Putamen (tissue), 1 donor: ENCODE measurements at places on chromosomes 2 and 18.

GRCh38 chr18:63882333-63883141, 5.0 kb upstream of the SERPINB2 start:
- DNase-seq = no peak

- DNase-seq = no peak
Observed at GRCh38 chr2:123207245-123207644, 817.8 kb upstream of the CNTNAP5 start.

GRCh38 chr2:147715807-147716206, 129.0 kb upstream of the ACVR2A start:
- no peak for DNase-seq

GRCh38 chr2:2550856-2551255, 219.8 kb upstream of the MYT1L start:
- DNase-seq = no peak

DNA sequence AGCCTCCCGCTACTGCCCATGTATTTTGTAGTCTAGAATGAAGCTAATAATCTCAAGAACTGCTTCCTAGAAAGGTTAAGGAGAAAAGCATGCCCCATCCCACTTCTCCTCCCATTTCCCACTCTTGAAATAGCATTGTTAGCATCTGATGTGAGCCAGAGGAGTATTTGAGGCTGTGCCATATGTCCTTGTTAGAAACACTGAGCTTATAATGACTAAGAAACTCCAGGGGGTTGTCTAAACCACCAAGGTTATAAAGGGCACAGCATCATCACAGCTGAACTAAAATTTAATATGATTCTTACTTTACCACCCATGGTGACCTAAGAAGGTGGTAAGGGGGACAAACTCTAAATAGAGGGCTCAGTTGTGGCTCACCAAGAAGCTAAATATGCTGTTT, 16.6 kb downstream of the TSPYL6 start:
- no peak for DNase-seq

GRCh38 chr2:182914852-182915251, 48.4 kb upstream of the FRZB start:
- DNase-seq = no peak

GRCh38 chr2:85984788-85985187, 96.0 kb upstream of the ST3GAL5 start:
- no peak for DNase-seq

DNA sequence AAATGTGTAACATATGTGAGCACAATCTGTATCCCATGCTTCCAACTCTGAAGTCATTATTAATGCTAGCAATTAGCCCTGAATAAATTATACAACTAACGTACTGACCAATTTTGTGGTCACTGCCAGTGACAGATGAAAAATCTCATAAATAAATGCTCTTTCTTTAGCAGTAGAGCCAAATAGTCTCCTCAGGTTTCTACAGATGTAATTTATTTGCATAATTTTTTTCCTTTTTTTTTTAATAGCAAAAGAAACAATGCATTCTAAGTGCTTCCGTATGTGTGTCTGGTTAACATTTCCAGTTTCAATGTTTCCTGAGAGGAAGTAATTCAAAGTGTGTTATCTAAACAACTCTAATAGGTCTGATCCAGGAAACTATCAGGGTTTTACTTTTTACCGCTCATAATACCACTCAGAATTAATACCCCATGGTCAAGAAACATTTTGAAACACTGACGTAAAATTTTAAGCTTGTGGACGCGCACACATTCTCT, 108.4 kb downstream of the MEP1B start:
- no peak for DNase-seq

- no peak for DNase-seq
Observed at GRCh38 chr2:152743002-152743401, 24.6 kb downstream of the ARL6IP6 start.

DNA sequence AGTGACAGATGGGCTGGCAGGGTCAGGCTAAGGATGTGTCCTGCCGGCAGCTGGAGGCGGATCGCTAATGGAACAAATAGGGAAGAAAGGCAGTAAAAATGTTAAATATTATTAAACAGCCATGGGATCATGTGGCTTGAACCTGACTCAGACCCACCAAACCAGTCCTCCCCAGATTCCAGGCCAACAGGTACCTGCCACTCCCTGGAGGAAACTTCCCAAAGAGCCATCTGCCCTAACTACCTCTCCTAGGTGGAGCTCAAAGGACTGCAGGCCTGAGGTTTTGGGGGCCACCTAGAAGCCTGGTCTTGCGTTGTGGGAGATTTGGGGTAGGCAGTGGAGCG, 34.3 kb downstream of the CIB4 start:
- DNase-seq = no peak

DNA sequence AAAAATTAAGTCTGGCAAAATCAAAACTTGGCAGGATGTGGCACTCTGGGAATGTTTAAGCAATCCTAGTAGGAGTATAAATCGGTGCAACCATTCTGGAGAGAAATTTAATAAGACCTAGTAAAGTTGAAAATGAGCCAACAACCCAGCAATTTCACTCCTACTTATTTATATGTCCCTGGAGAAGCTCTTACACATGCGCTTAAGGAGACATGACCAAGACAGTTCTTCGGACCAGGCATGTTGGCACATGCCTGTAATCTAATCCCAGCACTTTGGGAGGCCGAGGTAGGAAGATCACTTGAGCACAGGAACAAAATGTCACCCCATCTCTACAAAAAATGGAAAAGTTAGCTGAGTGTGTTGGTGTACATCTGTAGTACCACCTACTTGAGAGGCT, 374.6 kb upstream of the LYPD1 start:
- DNase-seq = no peak

GRCh38 chr2:65314801-65315441, 87.3 kb downstream of the ACTR2 start:
- DNase-seq = no peak

DNA sequence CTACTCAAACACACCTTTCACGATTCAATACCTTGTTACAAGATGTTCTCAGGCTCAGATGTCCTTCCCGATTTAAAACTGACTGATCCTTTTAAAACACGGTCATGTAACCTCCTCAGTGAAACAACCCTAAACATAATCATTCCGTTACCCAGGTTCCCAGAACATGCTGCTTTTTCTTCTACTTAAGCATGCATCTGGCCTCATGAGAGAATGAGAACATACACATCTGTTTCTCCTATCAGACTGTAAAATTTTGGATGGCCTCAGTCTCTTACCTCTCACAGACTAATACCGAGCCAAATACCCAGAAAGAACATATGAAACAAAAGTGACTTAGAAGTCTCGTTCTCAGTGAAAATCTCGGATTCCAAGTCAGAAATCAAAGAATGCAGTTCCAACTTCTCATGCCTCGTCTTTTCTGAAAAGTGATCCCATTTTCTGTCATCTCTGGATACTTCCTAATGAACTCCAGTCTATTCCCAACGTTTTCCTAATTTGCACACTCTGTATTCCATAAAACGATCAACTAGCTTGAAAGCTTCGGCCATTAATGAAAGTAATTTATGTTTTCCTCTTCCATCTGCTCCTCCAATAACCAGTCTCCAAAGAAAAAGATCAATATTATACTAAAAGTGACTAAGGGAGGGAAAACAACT, 919 bp downstream of the SF3B1 start:
- no peak for DNase-seq

- no peak for DNase-seq
Observed at GRCh38 chr18:53478155-53478554, 746.3 kb downstream of the MBD2 start.

DNA sequence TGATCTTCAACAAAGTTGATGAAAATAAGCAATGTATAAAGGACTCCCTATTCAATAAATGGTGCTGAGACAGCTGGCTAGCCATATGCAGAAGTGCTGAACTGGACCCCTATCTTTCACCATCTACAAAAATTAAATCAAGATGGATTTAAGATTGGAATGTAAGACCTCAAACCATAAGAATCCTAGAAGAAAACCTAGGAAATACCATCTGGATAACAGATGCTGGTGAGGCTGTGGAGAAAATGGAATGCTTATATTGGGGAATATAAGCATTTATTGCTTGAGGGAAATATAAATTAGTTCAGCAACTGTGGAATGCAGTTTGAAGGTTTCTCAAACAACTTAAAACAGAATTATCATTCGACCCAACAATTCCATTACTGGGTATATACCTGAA, 89.6 kb downstream of the GCA start:
- DNase-seq = no peak

GRCh38 chr18:44799382-44799906, 118.8 kb downstream of the SETBP1 start:
- DNase-seq = no peak

GRCh38 chr2:170974304-170974993, 45.4 kb downstream of the GORASP2 start:
- DNase-seq = no peak

DNA sequence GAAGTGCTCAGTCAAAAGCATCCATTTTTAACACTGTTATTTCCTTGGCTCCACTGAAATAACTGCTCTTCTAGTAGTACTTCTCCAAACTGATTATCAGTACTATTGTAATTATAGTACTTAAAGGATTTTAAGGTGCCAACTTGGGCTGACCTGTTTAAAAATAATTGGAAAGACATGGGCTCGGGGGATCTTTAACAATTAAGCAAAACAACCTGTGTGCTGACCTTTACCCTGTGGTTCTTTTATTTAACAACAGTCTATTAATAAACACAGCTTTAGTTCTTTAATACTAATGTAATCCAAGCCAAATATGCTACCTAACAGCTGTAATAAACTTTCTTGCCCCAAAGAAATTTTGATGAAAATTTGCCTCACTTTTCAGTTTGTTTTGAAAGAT, 6.9 kb upstream of the ITPRID2 start:
- DNase-seq = no peak

- DNase-seq = no peak
Observed at GRCh38 chr2:202542142-202542541, 92.6 kb upstream of the FAM117B start.

DNA sequence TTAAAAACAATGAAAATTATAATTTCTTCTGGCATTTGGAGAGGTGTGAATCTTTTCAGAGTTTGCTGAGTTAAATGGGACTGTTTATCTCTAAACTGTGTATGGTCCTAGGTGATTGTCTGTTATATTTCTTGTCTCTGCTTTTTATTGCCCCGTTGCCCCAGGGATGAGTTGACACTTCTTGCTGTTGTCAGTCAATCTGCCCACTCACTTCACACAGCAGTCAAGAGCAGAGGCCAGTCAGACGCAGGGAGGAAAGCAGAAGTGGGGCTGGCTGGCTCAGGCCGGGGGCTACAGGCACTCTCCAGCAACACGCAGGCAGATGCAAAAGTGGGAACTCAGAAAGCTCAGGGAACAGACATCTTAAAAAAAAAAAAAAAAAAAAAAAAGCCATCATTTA, 365.2 kb downstream of the CLIP4 start:
- no peak for DNase-seq

- no peak for DNase-seq
Observed at GRCh38 chr2:237282568-237283128, 131.3 kb downstream of the COL6A3 start.

DNA sequence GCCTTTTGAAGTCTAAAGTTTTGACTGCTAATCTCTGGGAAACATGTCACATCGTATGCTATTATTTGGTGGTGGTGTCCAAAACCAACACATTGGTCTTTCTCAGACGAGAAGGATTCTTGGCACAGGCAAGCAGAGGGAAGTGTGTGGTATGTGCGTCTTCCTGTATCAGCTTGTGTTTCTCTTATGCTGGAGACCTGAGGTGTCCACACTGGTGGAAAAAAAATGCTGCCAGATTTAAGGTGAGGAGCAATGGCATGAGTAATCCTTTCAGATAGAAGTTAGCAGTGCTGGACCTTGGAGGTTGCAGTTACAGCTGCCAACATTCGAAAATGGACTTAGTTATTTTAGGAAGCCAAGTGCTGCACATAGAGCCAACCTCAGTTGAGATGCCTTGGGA, 11.7 kb upstream of the FHL2 start:
- DNase-seq = no peak

- no peak for DNase-seq
Observed at GRCh38 chr2:143802871-143803650, 673.8 kb downstream of the ARHGAP15 start.

DNA sequence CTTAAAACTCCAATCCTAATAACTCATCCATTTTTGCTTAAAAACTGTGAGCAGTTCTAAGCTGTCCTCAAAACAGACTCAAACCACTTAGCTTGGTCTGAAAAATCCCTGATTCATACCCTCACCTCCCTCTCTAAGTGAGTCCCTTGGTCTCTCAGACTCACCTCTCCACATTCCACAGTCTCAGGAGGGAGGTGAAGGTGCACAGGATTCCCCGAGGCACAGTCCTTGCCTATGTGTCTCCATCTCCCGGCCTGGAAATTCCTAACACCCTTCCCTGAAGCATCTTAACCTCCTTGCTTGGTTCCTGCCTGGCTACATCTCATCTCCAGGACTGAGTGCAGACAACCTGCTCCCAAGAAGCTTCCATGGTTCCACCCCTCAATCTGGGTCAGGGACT, 45.0 kb downstream of the CYRIA start:
- no peak for DNase-seq

GRCh38 chr2:127707890-127708648, 6.8 kb downstream of the SFT2D3 start:
- DNase-seq = no peak

GRCh38 chr2:222844323-222844722, 16.5 kb upstream of the ACSL3 start:
- no peak for DNase-seq

DNA sequence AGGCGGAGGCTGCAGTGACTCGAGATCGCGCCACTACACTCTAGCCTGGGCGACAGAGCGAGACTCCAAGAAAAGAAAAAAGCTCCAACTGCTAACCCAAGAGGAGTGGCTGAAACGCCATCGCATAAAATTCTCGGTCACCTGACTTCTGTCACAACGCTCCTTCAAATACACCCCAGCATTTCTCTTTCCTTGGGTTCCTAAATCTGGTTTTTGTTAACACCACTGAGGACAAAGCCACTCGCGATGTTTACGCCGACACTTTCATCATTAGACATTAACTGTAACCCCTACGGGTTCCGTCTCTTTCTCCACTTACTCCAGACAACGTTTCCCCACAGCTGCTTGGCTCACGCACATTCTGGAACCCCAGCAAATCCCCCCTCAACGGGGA, 679 bp downstream of the CLK1 start:
- DNase-seq = no peak

- DNase-seq = no peak
Observed at GRCh38 chr2:138356178-138356577, 145.4 kb upstream of the SPOPL start.

GRCh38 chr2:119647440-119648169, 31.4 kb upstream of the TMEM177 start:
- DNase-seq = no peak

DNA sequence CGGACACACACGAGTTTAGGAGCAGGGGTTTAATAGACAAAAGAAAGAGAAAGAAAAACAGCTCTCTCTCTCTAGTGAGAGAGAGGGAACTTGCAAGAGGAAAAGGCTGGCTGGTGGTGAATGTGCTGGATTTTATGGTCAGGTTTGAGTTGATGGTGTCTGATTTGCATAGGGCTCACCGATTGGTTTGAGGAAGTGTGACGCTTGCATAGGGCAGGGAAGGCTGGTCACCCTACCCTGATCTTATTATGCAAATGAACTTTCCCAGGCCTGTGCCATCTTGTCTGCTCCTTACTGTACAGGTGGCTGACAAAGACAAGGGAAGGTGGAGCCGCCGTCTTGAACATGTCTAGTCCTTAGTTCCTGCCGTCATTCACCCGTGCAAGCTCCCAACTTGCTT, 408.9 kb downstream of the RIT2 start:
- DNase-seq = no peak

- no peak for DNase-seq
Observed at GRCh38 chr2:176432434-176432833, 163.2 kb downstream of the MTX2 start.
